ENCODE measurements at places on chromosomes 12 and 14.
A peak's percentile ranks its signal among the peaks of the same experiment; 100 is the strongest.

GRCh38 chr12:69834576-69834975 lies 9.5 kb downstream of the MYRFL start:
- no peak for DNase-seq

DNA sequence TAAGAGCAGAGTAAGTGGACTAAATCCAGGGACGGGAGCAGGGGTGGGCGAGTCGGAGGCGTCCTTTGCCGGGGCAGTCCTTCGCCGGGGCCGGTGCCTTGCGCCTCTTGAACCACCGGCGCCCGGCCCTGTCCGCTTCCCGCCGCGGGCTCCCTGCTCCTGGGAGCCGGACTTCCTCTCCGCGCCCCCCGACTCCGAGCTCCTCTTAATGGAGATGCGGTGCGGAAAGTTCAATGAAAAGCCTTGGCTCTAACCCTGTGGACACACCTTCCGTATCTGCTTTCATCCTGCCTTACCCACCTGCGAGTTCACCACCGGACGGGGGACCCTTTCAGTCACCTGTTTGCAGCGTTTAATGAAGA lies 412 bp downstream of the FGFR1OP2 start:
- no peak for DNase-seq

DNA sequence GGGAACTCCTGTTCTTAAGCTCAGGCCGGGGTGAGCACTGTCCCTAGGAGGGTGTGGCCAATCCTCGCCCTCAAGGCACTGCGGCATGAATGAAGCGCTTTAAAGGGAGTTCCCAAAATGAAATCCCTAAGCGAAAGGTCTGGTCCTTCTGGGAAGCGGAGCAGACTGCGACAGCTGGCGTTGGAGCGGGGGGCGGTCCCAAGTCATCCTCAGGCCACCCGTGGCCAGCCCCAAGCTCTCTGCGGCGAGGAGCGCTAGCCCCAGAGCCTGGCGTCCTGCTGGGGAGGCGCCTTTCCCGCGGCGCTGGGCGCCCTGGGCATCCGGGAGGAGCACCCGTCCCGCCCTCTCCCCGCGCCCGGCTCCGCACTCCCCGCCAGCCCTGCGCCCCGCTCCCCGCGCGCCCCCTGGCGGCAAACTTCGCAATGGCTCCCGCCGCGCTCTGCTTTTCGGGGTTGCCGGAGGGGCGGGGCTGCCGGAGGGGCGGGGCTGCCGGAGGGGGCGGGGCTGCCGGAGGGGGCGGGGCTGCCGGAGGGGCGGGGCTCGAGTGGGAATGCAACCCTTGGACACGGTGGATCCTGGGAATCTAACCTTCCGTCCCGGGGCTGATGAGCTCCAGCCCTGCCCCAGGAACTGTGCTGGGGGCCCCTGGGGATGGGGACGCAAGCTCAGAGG lies 25.4 kb downstream of the ZBTB42 start:
- DNase-seq = peak; percentile 96

GRCh38 chr14:47264842-47265241 lies 410.6 kb downstream of the MDGA2 start:
- no peak for DNase-seq

DNA sequence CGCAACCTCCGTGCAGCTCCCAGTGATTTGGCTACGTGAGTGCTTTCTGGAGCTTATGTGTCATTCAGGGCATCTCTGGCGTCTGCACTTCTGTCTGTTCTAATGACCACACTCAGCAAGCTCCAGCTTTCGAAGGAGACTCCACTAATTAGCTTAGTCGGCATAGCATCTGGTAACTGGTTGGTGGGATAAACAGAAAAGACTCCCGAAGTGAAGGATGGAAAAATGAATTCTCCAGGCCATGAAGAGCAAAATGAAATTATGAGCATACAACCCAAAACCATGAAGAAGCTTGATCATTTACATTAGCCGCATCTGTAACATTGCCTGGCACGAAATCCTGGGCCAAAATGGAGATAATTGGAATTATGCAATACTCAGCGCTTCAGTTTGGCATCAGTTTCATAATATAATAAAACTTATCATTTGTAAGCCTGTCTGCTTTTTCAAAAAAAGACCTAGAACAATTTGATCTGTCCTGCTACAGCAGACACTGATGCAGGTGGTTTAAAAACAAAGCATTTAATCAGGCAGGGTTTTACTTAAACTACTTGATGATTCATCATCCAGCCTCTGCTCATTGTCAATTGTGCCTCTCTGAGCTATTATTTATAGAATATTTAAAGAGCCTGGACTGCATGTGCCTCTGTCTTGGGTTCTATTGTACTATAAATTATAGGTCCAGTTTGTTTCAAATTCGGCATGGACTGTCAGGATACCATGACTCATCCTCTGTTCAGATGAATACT lies 87.4 kb downstream of the SYT1 start:
- no peak for DNase-seq

DNA sequence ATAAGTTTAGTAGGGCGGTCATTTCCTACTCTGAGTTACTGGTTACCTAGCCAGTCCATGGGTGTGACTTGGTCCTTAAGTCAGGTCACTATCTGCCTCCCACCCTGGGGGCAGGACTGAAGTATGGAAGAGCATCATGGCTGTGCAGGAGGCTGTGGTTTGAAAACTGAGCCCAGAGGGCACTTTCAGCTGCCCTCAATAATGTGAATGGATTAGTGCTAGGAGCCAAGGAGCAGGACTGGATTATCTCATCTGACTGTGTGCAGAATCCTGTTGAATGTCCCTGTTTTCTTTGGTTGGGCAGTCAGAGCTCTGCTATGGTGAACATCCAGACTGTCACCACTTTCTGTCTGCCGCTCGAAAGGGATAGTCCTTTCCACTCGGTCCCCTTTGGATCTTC lies 1.6 kb downstream of the ATXN7L3B start:
- no peak for DNase-seq

GRCh38 chr14:27881063-27881462 lies 885.5 kb upstream of the FOXG1 start:
- no peak for DNase-seq

GRCh38 chr14:99735189-99736135 lies 51.4 kb downstream of the CYP46A1 start:
- DNase-seq = no peak

DNA sequence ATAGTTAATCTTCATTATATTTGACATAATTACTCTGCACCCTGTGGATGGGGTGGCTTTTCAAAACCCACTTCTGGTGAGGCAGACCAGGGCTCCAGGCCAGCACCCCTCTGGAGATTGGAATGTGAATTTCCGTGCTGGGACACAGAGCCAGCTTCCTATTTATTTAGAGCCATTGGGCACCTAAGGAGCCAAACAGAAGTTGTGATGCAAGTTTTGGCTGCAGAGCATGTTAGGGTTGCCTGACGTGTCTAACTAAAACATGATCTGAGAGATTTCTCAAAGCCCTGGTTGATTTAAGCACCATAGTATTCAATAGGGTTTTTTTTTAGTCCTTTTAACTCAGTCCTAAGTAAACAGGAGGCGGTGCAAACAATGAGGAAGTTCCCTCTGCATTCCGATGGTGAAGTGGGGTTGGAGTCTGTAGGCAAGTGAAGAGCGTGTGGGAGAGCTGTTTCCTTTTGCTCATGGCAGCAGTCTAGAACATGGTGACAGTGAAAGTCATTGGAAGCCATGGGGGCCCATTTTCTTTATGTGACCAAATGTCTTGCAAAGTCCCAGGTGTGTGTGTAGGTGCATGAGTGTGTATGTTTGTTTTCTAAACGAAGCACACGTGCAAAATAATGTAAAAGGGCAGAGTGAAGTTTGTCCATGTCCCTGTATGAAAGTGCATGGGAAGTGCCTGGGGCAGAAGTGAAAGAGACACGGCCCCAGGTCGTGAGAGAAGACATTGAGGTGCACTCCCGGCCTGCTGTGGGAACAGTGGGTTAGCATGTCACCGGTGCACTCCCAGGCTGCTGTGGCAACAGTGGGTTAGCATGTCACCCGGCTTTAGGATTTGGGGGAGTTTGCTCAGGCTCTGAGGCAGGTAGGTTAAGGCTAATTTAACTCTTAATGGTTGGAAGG lies 117.7 kb downstream of the PRKCH start:
- peak; percentile 32 for DNase-seq

GRCh38 chr12:115990241-115990640 lies 287.3 kb downstream of the MED13L start:
- DNase-seq = no peak

DNA sequence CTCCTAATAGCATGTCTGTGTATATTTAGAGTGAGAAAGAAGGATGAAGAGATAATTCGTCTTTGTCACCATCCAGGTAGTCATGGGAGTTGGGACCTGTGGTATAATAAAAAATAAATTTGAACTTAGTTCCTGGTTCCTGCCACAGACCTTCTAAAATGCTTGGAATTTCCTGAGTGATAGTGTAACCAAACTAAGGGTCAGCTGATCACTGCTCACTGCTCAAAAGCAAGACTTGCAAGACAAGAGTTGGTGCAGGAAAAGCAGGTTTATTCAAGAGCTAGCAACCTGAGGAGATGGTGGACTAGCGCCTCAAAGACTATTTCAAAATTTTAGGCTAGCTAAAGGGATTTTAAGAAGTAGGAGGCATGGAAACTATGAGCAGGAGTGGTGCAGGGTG lies 19.1 kb downstream of the ANG start:
- DNase-seq = no peak

Measured in stimulated activated CD4-positive, alpha-beta T cell treated with anti-CD3 and anti-CD28 coated beads, Interleukin-4, amount 100 ng/mL, for 1 hour (primary cell).